ENCODE measurements at places on chromosomes 3 and 15.

GRCh38 chr3:162073422-162073975 lies 576.9 kb downstream of the OTOL1 start:
- DNase-seq: no peak

DNA sequence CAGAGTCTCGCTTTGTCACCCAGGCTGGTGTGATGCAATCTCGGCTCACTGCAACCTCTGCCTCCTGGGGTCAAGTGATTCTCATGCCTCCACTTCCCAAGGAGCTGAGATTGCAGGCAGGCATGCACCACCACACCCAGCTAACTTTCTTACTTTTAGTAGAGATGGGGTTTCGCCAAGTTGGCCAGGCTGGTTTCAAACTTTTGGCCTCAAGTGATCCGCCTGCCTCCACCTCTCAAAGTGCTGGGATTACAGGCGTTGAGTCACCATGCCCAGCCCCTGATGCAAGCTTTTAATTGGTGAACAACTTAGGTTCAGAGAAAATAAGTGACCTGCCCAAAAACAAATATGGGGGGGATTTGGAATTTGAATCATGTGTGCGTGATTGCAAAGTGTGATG lies 246.2 kb downstream of the LRTM1 start:
- DNase-seq: no peak

- DNase-seq: no peak
Measured at GRCh38 chr3:126968391-126969390, 14.2 kb upstream of the PLXNA1 start.

DNA sequence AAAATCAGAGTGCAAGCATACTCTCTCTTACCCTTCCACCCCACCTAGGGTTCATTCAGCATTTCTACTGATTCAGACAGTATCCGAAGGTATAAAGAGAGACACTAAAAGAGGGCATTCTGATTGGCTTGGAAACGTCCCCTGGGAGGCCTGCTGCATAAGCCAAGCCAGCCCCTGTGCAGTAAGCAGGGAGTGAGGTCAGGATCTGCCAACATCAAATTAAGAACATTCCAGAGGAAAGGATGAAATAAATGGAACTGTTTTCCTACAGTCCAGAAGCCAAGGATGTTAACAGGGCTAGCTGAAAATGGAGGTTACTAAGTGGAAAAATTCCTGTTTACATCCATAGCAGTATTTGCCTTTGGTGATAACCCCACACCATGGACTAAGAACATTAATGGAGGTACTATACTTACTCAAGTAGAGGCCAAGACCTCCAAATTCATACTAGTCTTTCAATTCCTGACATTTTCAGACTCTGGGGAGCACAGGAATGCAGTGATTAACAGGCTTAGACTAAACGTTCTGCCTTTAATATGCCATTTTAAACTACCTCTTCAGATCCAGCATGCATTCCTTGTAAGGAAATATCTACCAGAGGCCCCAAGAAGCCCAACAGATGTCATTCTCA lies 34.5 kb downstream of the NPTN start:
- DNase-seq: no peak

GRCh38 chr3:55721716-55722484 lies 234.8 kb upstream of the WNT5A start:
- DNase-seq: peak; percentile 48
